Tongue (tissue), 3 donors: ENCODE measurements at places on chromosomes 2 and 18.

DNA sequence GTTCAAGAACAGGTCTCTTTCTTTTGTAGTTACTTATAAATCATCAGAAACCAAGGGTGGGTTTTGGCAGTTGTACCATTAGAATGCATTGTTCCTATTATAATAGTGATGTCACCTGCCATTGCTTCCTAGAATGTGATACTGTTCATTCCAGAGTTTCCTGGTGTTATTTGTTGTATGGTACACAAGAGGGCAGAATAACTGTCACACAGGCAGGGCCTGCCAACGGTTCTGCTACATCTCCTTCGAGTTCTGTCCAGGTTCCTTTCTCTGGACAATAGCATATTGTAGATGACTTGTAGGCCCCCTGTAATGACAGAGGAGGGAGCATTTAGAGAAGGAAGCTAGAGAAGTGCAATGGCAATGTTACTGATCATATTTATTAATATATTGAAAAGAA is 98.3 kb downstream of the KLHL14 start:
- no peak for DNase-seq

- DNase-seq: no peak
These were observed 1.9 kb upstream of the GALNT14 start for GRCh38 chr2:31140151-31140550.

DNA sequence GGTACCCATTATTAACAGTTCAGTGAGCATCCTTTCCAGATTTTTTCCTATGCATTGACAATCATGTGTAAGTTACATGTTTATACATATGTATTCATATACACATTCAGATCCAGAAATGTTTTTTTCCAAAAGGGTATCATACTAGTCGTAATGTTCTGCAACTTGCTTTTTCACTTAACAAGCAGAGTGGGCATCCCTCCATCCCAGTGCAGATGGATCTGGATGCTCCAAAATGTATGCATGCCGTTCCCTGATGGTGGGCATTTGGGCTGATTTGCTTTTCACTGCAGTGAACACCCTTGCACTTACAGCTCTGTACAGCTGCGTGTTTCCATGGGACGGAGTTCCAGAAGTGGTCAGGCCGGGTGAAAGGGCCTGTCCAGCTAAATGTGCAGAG is 57.0 kb downstream of the DNMT3A start:
- DNase-seq: no peak

DNA sequence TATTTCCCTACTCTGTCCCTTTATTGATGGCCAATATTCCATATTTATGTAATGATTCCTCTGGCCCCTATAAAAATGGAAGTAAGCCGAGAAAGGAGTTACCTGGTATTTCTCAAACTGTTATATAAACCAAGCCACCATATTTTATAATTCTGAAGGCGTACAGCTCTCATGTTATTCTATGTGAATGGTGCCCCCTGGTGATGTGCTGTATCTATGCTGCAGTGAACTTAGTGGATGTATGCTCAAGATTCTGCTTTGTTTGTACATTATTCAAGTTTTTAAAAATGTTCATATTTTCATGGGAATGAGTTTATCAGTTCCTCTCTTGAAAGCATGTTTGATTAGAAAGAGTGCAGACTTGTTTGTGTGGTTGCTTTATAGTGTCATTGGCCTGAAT is 194.5 kb upstream of the LRRTM1 start:
- peak; percentile 70 for DNase-seq

- DNase-seq: no peak
These were observed 86.9 kb upstream of the DTNB start for GRCh38 chr2:25760297-25760696.

GRCh38 chr2:128585706-128586105 is 267.0 kb upstream of the HS6ST1 start:
- DNase-seq: no peak

DNA sequence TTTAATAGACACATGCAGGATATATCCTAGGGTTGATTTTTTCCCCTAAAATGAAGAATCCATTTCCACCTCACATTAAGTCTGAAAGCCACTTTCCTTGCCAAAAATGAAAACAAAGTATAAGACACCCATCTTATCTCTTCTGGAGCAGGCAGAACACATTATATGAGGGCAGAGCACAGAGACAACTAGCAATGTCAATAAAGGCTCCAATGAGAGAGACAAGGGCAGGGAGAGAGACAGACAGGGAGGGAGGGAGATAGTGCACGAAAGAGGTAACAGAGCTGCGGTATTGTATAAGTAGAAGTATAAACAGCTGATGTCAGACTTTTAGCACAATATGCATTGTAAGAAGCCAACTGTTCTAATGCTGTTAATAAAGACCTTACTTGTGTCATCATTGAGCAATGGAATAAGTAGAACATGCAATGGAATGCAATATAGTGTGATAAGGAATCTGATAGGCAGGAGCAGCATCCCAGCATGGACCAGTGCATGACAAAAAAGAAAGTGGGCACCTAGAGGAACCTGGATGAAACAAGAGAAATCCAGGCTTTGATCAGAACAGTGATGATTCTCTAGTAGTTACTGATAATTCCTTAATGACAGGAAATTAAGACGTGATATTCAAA is 150.6 kb upstream of the TCF4 start:
- no peak for DNase-seq

- no peak for DNase-seq
These were observed 226.5 kb upstream of the MMADHC start for GRCh38 chr2:149814049-149814448.

- no peak for DNase-seq
These were observed 106.9 kb upstream of the OTOS start for GRCh38 chr2:240247241-240247867.

DNA sequence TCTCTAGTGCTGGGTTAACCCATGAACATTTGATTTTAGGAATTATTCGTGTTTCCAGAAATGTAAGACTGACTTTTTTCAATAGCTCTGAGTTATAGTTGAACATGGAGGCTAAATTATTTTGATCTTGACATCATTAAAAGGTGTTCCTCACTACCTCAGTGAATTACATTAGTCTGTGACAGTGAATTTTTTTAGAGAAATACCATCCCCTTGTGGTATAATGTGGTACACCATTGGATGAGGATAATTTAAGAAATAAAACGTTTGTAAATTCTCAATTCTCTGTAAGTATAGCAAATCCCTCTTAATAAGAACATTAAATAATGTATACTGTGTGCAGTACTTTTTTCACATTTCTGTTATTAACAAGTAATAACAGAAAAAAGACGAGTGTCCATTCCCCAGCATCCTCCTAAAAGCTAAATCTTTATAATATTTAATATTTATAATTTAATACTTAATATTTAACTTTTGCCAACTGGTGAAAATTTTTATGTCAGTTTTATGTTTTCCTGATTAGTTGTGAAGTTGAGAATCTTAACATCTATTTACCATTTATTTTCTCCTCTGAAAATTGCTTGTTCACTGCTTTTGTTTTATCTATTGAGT is 70.3 kb upstream of the CWC22 start:
- peak; percentile 29 for DNase-seq

- no peak for DNase-seq
These were observed 99.0 kb downstream of the SNTG2 start for GRCh38 chr2:1049691-1050090.

GRCh38 chr2:38030635-38031355 is 45.2 kb downstream of the CYP1B1 start:
- peak; percentile 59 for DNase-seq

DNA sequence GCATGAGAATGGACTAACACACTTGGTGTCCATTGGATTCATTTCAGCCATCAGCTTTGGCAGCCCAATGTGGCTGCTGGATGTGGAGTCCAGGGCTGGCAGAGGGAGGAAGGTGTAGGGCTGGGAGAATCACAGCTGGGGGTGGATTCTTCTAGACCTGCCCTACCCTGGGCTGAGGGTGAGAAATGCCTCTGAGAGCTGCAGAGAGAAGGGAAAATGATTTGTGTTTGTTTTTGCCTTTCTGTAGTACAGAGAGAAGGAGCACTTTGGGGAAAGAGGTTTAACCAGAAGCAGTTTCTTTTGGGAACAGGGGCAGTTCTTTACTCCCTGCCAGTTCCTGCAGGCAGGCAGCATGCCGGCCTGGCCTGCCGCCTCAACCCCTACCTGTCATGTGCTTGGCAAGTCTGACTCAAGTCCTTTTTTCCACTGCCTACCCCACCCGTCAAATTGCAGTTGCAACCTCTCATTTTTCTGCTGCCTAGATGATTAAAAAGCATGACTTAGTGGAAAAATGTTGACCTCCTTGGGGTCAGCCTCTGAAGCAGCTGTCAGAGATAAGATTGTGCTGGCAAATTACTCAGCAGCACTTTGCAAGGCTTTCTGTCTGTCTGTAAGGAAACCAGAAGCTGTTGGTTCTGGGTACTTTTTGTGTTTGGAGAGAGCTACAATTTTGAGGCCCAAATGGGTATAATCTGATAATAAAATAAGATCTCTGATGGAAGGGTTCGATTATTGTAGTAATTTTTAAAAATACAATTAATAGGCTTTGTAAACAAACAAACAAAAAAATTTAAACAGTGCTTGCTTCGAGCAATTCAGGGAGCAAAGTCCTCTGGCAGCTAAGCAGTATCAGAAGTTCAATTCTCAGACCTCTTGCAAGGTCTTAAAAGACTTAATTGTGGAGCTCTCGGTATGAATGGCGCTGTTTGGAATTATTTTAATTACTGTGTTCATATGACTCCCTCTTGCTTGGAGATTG is 21.7 kb downstream of the LBH start:
- peak; percentile 74 for DNase-seq

GRCh38 chr2:96870626-96871255 is 861 bp upstream of the SEMA4C start:
- peak; percentile 46 for DNase-seq

DNA sequence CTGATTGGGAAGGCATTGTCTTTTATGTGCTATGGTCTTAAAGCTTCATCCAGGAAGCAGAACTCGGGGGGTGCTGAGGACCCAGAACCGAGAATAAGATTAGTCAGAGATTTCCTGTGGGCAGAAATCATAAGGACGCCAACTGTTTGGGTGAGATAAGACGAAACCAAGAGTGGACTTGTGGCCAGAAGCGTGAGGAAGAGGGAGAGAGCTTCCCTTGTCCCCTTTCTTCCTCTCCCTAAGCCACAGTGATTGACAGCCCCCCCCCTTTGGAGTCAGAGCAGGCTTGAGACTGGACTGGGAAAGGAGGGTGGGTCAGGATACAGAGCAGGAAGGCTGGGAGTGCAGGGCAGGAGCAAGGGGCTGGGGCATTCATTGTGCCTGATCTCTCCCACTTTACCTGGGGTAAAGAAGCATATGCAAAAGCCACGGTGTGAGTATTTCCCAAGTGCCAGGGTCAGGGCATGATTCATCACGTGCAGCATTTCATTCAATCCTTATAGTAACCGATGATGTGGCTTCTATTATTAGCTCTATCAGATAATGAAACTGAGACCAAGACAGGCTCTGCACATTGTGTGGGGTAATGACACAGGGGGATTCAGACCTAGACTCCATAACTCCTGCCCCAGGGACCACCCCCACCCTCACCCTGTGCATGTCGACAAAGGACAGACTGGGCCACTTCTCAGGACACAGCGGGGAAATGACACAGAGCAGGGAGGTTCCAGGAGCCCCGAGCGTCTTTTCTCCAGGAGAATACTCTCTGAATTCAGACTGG is 3.0 kb upstream of the IL1RN start:
- no peak for DNase-seq

DNA sequence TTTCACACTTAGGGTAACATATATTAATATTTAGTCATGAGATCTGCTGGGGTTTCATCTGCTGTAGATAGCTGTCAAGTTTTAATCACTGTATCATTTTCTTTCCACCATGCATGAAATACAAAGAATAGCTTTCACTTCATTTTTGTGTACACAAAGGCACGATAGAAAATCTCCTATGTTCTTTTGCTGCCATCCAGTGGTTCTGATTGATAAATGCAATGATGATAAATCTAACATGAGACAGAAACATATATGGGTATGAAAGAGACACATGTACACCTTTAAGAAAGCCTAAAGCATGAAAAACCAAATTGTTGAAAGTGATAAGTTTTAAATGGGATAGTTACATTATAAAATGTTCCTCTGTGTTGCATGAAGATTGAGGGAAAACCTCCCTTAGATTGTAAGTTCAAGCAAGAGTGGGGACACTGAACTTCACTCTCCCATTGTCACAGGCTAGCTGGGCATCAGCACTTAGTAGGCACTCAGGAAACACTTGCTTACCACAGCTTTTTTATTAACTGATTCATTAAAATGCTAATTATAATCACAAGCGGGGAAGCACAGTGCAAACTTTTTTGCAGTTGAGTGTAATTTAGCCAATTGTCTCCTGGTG is 31.2 kb downstream of the C1D start:
- peak; percentile 85 for DNase-seq

GRCh38 chr2:4107179-4107578 is 403.8 kb downstream of the DCDC2C start:
- DNase-seq: no peak

DNA sequence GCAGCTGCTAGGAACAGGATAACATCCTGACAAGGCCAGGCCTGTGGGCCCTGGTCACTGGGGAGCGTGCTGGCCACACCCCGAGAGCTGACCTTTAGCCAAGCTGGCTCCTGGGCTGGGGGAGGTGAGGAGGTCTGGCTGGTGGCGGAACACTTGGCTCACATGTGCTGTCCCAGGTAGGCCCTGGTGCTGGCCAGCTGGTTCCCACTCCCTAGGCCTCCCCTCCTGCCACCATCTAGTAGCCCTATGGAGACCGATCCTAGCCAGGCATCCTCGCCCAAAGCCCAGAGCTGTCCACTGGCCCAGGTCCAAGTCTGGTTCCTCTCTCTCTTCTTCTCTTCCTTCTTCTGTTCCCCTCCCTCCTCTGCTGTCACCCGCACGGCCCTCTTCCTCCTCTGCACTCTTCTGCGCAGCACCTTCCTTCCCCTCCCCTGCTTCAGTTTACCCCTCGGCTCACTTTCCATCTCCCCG is 52.4 kb downstream of the TNS1 start:
- no peak for DNase-seq

GRCh38 chr2:47569658-47570475 is 166.9 kb downstream of the MSH2 start:
- peak; percentile 7 for DNase-seq

GRCh38 chr18:49021076-49021432 is 70.3 kb upstream of the SMAD7 start:
- DNase-seq: no peak

GRCh38 chr2:184455624-184456023 is 142.7 kb upstream of the ZNF804A start:
- no peak for DNase-seq

DNA sequence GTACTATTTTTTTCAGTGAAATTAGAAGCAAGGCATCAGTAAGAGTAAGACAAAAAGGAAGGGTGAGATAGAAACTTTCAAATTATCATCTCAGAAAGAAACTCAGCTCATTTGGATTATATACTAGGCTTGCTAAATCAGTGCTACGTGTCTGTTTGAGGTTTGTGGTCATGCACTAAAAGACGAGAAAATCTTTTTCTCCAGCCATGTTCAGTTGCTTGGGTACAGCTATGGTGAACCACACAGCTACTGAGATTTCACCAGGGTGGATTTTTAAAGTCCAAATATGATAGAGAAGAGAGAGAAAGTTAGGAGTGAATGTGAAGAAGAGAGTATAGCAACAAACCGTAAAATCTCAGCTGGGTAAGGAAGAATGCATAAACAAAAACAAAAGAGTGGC is 161.6 kb downstream of the PTH2R start:
- DNase-seq: no peak

- peak; percentile 60 for DNase-seq
These were observed 72.9 kb downstream of the TSN start for GRCh38 chr2:121828281-121828731.

GRCh38 chr2:111176867-111177266 is 56.2 kb downstream of the BCL2L11 start:
- no peak for DNase-seq

GRCh38 chr2:951224-952006 is 766 bp downstream of the SNTG2 start:
- no peak for DNase-seq

- no peak for DNase-seq
These were observed 84.9 kb downstream of the DGKD start for GRCh38 chr2:233439191-233439590.

- no peak for DNase-seq
These were observed 144.2 kb downstream of the SETBP1 start for GRCh38 chr18:44824884-44825283.
